NCI-H146 (cell line): ENCODE measurements at places on chromosomes 16 and 17.

DNA sequence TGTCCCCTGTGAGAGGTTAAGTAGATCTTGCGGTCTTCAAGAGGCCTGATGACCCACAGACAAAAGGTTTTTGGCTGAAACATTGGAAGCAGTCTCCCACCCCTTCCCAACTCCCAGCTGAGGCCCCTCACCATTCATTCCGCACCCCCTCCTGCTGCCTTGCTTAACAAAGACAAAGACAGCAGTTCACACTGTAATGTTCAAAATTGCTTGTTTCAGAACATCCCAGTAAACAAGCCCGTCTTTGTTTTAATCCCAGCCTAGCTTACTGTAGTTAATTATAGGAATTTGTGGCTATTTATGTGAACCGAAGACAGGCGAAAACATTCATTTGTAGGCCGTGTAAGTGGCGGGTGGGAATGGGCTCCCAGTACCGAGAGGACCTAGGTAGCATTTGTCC, 55.7 kb downstream of the IRX5 start:
- no peak for DNase-seq

DNA sequence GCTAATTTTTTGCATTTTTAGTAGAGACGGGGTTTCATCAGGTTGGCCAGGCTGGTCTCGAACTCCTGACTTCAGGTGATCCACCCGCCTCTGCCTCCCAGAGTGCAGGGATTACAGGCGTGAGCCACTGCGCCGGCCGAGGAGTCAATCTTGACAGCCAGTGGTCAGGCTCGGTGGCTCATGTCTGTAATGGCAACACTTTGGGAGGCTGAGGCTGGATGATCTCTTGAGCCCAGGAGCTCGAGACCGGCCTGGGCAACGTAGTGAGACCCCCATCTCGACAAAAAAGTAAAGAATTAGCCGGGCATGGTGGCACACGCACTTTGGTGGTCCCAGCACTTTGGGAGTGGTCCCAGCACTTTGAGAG, 608 bp upstream of the PGS1 start:
- DNase-seq: no peak

GRCh38 chr17:80441133-80441578, 26.2 kb downstream of the ENDOV start:
- DNase-seq: no peak

GRCh38 chr16:68468842-68469241, 20.5 kb upstream of the SMPD3 start:
- no peak for DNase-seq

- DNase-seq: peak; percentile 76
Observed at GRCh38 chr16:9159839-9160550, 68.6 kb downstream of the HAPSTR1 start.

- DNase-seq: no peak
Observed at GRCh38 chr16:86668136-86668910, 90.0 kb downstream of the FOXL1 start.
